Hematopoietic multipotent progenitor cell treated with erythropoietin and hydrocortisone succinate and interleukin-3 and kit ligand, for 6 days (in vitro differentiated cells): ENCODE measurements at places on chromosomes 6 and 20.

DNA sequence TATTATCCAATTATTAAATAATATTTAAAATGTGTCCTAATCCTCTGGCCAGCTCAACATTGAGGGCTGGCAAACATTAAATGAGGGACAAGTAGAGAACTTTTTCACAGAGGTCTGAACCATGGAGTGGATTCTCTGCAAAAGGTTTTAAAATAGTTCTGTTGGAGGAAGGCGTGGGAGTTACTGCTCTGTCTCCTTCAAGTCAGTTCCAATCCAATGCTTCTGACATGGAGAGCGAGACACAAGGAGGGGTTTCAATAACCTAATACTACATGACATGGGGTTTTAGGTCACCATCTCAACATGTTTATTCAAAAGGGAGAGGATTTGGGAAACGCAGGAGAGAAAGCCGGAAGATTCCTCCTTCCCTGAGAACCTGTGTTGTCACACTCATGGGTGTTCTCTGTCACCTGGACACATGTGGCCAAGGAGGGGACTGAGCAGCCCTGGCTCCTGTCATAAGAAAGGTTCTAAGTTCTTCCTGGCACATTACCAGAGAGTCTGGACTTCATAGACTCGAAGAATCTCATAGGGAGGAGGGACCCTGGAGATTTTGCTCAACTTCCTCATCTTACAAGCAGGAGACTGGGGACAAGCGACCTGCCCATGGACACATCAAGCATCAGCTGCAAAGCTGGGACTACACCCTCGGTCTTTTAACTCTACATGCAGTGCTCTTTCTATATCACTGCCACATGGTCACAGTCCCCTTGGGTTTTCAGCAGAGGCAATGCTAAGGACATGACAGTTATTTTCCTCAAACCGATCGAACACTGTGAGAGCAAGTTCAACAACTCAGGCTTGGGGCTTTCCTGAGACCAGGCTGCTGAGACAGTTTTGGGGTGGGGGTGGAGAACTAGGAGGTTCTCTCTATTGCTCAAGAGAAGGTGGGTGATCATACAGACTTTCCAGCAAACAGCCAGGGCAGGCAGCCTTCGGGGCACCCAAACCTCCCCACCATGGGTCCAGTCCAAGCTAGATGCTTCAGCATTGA lies 38.6 kb downstream of the PRDM1 start:
- DNase-seq = no peak

DNA sequence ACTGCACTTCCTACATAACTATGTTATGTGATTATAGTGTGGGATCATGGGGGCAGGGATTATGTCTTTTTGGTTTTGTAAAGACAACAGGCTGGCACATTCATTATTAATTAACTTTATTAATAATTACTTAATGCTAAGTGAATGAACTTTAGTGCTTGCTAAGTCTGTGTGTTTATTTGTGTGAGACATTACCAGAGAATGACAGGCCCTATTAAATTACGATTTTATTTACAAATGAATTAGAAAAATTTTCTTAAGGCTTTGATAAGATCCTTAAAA lies 100.9 kb downstream of the CD83 start:
- no peak for DNase-seq

DNA sequence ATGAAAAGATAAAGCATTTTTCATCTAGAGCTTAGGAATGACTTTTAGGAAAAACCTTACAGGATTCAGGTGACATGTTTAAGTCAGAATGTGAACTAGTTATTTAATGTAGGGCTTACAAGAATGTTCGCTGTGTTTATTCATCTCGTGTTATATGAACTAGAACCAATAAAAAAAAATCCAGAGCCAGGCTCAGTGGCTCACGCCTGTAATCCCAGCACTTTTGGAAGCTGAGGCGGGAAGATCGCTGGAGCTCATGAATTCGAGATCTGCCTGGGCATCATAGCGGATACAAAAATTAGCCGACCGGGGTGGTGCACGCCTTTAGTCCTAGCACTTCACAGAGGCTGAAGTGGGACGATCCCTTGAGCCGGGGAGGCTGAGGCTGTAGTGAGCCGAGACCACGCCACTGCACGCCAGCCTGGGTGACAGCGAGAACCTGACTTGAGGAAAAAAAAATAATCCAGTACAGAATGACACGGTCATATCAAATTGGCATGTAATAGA lies 46.3 kb downstream of the OR2B2 start:
- no peak for DNase-seq

DNA sequence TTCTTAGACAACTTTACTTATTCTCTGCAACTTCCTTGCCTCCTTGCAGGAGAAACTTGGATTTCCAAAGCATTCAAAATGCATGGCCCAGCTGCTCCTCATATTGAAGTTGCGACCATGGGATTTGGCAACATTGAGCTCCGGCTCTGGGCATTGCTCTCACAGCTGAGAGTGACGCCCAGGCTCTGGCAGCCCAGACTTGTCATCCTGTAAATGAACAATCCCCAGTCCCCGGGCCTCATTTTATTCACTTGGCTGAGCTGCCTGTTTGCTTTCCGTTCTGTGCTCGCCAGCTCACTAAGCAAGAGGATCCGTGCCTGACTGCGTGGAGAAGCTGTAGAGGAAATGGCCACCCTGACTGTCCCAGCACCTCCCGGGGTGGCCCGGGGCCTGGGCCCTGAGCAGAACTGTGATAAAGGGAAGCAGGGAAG lies 119.5 kb upstream of the CD93 start:
- no peak for DNase-seq

DNA sequence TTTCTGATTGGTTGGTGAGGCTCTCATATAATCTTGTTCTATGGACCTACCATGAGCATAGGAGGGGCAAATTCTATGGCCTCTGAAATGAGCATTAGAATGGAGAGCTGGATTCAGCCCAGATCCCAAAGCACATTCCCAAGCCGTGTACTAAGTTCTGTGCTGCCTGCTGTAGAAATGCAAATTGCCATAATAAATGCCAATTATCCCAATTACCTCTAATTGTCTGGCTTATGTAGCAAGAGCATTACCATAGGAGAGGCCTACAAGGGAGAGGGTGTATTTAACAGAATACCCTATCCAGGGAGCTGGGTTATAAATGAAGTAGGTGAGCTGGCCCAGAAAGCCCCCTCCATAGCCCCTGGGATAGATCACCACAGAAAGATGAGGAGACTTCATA lies 126.8 kb downstream of the LRFN2 start:
- no peak for DNase-seq

DNA sequence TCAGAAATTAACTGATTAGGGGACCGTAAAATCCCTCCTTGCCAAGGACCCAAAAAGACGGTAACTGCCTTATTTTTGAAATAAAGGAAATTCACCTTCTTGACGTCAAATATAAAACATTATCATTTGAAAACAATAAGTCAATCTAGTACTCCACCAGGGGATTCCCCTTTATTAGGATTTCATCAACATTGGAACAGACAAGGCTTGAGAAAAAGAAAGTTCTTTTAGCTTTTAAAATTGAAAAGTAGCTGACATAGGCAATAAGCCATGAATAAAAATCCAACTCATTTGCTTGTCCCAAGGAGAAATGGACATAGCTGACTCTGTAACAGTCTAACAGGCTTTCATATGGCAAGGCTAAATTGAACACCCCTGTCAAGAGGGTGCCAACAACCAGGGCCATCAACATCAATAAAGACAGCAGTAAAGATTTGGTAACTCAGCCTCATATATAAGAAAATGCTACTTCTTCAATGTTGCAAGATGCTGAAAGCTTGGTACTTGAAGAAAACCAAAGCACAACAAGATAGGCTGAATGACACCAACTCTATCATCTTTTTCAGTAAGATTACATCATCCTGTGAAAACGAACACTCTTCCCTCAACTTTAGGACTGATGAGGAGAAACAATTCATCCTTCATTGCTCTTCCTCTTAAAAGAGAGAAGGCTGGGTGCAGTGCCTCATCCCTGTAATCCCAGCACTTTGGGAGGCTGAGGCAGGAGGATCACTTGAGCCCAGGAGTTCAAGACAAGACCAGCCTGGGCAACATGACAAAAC lies 121.0 kb upstream of the PRDM1 start:
- no peak for DNase-seq

GRCh38 chr6:35967076-35967774 lies 46.3 kb upstream of the SRPK1 start:
- no peak for DNase-seq
